ENCODE measurements at places on chromosomes 7 and 10. TPM values are rescaled to one million over a fixed set of nuclear protein-coding genes. Genes with fewer than 3 reads are reported as not detected.

DNA sequence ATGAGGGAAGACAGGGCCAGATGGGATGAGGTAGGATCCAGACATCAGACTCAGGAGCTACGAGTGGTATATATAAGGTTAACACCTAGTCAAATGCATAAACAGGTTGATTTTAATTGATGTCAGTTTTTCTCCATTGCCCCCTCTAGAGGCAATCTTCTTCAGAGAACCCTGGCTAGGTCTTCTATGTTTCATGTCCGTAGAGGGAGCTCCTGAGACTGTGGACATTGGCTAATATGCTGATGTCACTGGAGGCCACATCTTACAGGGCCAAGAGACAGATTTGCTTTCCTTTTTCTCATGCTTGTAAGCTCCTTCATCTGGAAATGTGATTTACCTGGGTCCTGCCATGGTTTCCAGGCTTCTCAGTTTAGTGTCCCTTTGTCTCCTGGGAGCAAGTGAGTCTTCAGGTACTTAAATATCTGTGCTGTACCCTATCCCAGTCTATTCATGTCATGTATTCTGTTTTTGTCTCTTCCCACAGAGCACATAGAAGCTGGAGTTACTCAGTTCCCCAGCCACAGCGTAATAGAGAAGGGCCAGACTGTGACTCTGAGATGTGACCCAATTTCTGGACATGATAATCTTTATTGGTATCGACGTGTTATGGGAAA lies 161.6 kb upstream of the PRSS1 start:
- DNase-seq = peak; percentile 27

DNA sequence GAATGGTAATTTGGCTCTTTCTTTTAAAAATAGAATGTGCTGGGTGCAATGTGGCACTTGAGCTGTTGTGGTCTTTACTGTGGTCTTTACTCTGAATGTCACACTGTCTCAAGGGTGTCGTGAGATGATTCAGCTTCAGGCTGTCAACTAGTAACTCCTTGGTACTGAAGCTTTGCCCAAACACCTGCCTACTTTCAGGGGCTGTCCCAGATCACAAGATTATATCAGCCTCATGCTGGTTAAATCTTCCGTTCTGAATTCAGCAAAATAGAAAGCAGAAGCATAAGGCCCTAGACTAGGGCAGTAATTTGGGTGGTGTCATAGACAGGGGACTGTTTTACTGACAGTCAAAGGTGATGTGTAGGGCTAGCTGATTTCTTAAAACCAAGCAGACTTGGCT lies 110.9 kb downstream of the BAMBI start:
- peak; percentile 14 for DNase-seq

GRCh38 chr7:150735596-150736358 lies 1.4 kb upstream of the GIMAP5 start:
- DNase-seq = peak; percentile 37

DNA sequence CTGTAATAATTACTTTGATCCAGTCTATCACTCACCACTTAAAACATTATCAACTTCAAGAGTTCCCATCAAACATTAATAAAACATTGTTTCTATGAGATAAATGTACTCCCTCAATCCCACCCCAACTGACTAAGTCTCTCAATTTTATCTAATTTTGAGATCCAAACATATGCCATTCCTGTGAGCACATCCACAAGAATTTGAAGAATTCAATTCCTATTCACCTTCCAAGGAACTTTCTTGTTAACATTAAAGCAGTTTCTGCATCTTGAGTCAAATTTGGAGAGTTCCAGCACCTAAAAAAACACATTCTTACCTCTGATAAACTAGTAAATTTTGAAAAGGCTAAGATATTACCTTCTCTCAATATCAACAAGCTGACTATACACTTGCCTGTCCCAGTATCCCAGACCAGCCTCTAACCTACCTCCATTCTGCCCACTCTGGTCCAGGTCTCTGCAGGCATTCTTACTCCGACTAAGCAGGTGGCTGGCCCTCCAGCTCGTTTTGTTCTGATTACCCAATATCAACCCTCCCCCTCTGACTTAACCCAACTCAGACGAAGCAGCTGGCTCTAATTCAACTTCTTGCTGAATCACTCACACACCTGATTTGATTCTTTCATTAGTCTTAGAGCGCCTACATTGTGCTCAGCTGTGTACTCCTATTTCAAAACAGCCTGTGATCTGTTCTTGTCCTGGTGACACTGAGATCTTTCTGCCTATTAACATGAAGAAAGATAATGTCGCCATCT lies 275.2 kb downstream of the IPMK start:
- no peak for DNase-seq

DNA sequence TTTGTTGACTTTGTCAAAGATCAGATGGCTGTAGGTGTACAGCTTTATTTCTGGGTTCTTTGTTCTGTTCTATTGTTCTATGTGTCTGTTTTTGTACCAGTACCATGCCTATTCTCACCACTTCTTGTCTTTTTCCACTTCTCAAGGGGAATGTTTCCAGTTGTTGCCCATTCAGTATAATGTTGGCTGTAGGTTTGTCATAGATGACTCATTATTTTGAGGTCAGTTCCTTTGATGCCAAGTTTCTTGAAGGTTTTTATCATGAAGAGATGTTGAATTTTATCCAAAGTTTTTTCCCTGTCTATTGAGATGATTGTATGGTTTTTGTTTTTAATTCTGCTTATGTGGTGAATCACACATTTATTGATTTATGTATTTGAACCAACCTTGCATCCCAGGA lies 216.7 kb upstream of the RNF32 start:
- no peak for DNase-seq

GRCh38 chr7:25031007-25031406 lies 51.0 kb upstream of the OSBPL3 start:
- DNase-seq = no peak

Gene EPHB6
- 75.6 TPM for total RNA-seq
